Ovary (tissue), 10 donors: ENCODE measurements at places on chromosomes 13 and 19. TPM values are rescaled to one million over a fixed set of nuclear protein-coding genes. Genes with fewer than 3 reads are reported as not detected.
A peak's percentile ranks its signal among the peaks of the same experiment; 100 is the strongest.

GRCh38 chr13:66849706-66850105 lies 380.4 kb downstream of the PCDH9 start:
- no peak for DNase-seq
- no peak overlapping the region for H3K27ac ChIP-seq
- no peaks in the 10 kb centered on the region for H3K36me3 ChIP-seq
- no peaks in the 10 kb centered on the region for H3K27me3 ChIP-seq

GRCh38 chr19:3537101-3537437 lies 1.9 kb upstream of the TEKTIP1 start:
- H3K27ac ChIP-seq: no peak overlapping the region
- no peak overlapping the region for H3K4me3 ChIP-seq
- H3K4me1 ChIP-seq: peaks cover 9% of the 10 kb centered on the region
- H3K36me3 ChIP-seq: no peaks in the 10 kb centered on the region
- DNase-seq: no peak

DNA sequence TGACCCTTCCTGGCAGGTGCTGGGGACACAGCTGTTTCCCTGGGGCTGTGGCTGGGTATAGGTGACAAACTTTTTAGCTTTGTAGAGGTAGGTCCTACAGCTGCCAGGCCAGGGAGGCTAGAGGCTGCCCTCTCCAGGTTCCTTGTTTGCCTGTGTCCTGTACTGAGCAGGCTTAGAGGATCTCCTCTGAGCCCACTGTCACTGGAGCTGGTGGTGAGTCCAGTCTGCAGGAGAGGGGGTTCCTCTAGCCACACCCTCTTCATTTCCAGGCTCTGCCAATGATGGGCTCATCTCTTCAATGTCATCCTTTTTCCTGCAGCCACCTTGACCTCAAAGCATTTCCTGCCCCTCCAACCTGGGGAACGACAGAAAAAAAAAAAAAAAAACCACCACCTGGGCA lies 12.6 kb upstream of the RAB11B start:
- no peaks in the 10 kb centered on the region for H3K27me3 ChIP-seq
- H3K4me1 ChIP-seq: peaks cover 2% of the 10 kb centered on the region
- no peaks in the 10 kb centered on the region for H3K36me3 ChIP-seq
- DNase-seq: no peak
- no peak overlapping the region for H3K4me3 ChIP-seq
- H3K27ac ChIP-seq: no peak overlapping the region

DNA sequence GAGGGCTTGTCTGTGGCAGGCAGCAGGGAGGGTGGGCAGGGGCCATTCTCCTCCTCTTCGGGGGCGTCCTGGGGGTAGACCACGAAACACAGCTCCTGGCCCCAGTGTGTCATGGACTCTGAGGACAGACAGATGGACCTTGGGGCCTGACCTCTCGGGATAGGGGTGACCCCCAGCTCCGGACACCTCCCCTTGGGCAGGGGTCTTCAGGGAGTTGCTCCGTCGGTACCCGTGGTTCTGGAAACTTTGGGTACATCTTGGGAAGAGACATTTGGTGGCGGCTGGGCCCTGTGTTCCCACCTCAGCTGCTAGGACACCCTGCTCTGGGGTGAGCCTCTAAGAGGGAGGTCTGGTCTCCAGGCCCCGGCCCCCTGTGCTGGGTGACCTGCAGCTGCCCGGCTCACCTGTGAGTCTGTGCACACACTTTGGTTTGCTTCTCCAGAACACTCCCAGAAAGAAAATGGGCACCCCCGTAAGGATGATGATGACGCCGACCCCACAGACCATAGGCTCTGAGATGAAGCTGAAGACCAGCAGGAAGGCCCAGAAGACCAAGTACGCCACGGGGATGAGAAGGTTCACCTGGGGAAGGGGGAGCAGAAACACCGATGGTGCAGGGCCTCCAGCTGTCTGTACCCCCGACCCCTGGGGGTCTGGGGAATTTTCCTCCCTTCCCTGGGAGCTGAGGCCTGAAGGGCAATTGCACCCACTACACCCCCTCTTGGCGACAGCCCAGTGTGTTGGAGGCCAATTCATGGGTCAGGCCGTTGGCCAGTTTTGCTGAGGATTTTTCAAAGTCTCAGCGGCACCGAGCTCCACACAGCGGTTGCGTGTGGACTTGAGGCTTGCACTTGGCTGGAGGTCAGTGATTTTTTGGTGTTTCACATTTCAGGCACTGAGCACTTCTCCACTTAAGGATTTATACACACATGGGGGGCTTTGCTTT lies 15.0 kb downstream of the LRP3 start:
- no peak overlapping the region for H3K27ac ChIP-seq
- no peaks in the 10 kb centered on the region for H3K4me1 ChIP-seq
- no peaks in the 10 kb centered on the region for H3K36me3 ChIP-seq
- DNase-seq: peak; percentile 67
- no peaks in the 10 kb centered on the region for H3K27me3 ChIP-seq

GRCh38 chr19:12985049-12985776 lies 10.1 kb upstream of the NFIX start:
- H3K27me3 ChIP-seq: no peaks in the 10 kb centered on the region
- H3K27ac ChIP-seq: no peak overlapping the region
- no peak overlapping the region for H3K4me3 ChIP-seq
- H3K4me1 ChIP-seq: peaks cover 1% of the 10 kb centered on the region
- no peaks in the 10 kb centered on the region for H3K36me3 ChIP-seq

DNA sequence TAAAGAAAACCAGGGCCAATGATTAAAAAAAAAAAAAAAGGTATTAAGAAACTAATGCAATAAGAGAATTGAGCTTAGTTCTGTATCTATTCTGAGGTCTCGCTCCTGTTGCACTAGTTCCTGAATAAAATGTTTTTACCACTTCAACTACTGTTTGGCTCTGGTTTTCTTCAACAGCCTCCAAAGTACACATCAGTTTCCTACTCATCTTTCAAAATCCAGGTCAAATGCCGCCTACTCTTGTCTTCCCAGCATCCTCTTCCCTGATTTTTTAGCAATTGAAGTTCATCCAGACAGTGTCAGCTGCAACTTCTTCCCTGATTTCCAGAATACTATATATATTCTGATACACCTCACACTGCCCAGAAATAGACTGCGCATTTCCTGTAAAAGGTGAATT lies 1.4 kb upstream of the RCBTB1 start:
- no peak overlapping the region for H3K27ac ChIP-seq
- no peaks in the 10 kb centered on the region for H3K36me3 ChIP-seq
- no peak for DNase-seq
- peaks cover 3% of the 10 kb centered on the region for H3K4me1 ChIP-seq
- H3K27me3 ChIP-seq: no peaks in the 10 kb centered on the region

- H3K4me3 ChIP-seq: no peak overlapping the region
- no peaks in the 10 kb centered on the region for H3K4me1 ChIP-seq
- no peaks in the 10 kb centered on the region for H3K36me3 ChIP-seq
- H3K27me3 ChIP-seq: no peaks in the 10 kb centered on the region
- no peak for DNase-seq
- H3K27ac ChIP-seq: no peak overlapping the region
These were observed 947 bp downstream of the ATP4B start for GRCh38 chr13:113656831-113657671.

DNA sequence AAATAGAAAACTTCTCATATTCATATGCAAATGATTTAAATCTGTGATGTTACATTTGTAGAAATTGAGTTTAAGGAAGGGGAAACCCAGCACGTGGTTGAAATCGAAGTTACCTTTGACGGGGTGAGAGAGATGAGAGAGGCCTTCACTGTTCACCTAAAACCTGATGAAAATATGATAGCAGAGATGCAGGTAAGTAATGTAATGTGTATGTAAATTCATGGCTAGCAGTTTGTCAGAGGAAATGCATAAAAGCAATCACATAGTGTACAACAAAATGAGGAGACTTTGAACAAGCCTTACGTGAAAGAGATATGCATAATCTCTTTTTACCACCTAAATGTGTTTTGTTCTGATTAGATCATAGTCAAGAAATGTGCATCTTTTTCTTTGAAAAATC lies 134.6 kb downstream of the STOML3 start:
- no peak overlapping the region for H3K27ac ChIP-seq
- no peak for DNase-seq
- no peaks in the 10 kb centered on the region for H3K27me3 ChIP-seq
- H3K4me1 ChIP-seq: peaks cover 1% of the 10 kb centered on the region
- no peaks in the 10 kb centered on the region for H3K36me3 ChIP-seq

DNA sequence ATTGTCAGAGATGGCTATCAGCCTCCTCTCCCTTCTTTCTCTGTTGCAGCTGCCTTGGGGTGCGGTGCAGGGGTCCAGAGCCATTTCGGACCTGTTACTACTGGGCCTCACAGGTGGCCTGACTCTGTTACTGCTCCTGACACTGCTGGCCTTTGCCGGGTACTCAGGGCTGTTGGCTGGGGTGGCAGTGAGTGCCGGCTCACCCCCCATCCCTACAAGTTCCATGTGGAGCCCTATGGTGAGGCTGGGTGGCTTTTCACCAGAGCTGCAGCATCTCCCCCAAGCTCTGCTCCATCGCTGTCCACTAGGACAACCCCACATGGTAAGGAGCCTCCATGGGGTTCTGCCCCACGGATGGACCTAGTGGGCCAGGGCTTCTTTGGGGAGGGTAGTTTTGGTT lies 13.7 kb upstream of the ZNF492 start:
- DNase-seq: no peak
- no peak overlapping the region for H3K4me3 ChIP-seq
- no peaks in the 10 kb centered on the region for H3K36me3 ChIP-seq
- peaks cover 23% of the 10 kb centered on the region for H3K4me1 ChIP-seq
- peak overlapping the region; percentile 86 for H3K27ac ChIP-seq

DNA sequence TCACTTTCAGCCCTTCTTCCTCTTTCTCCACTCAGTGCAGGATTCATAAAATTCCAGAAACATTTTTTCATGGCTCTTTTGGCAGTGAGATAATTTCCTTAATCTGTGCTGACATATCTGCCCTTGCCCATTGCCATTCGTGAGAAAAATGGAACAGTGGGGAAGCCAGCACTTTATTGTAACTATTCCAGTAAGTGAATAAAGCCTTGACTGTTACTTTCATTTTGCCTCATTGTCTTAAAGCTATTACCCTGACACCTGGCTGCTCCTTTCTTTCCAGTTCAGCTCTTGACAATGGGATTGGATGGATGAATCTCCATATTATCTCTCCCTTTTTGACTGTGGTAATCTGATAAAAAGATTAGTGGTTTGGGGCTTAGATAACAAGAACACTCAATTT lies 1068.1 kb upstream of the PCDH20 start:
- DNase-seq: no peak
- no peaks in the 10 kb centered on the region for H3K36me3 ChIP-seq
- no peaks in the 10 kb centered on the region for H3K4me1 ChIP-seq
- no peak overlapping the region for H3K27ac ChIP-seq

The KLK2 gene
- not detected for total RNA-seq

The CPAMD8 gene
- total RNA-seq: 7.8 TPM

The CASP14 gene
- total RNA-seq: not detected
